ENCODE measurements at places on chromosomes 13 and 19. TPM values are rescaled to one million over a fixed set of nuclear protein-coding genes. Genes with fewer than 3 reads are reported as not detected.

The LHB gene
- 0.49 TPM for total RNA-seq

The SUPT20H gene
- 60.4 TPM for total RNA-seq

The TMEM86B gene
- total RNA-seq = 3.6 TPM

The ZNF558 gene
- 33.6 TPM for total RNA-seq

Data from hair follicle dermal papilla cell (primary cell).